ENCODE measurements at places on chromosomes 12 and 14. TPM values are rescaled to one million over a fixed set of nuclear protein-coding genes. Genes with fewer than 3 reads are reported as not detected.

DNA sequence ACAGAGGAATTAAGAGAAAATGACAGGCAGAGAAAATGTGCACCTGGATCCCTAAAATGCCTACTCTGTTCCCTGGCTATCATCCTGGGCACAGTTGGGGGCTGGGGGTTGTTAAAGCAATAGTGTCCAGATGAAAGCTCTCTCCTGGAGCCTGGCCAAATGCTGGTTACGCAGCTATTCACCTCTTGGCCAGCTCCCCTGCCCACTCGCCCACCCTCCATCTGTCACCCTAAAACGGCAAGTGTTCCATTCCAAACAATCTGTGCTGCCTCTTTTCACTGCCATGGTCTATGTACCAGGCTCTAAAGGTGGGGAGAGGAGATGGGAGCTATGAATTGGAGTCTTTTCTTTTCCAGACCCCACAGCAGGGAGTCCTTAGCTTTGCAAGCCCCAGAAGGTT lies 24.7 kb upstream of the NPFF start:
- H3K27me3 ChIP-seq: no peaks in the 10 kb centered on the region
- no peak for DNase-seq
- no peak overlapping the region for H3K27ac ChIP-seq
- peaks cover 68% of the 10 kb centered on the region for H3K36me3 ChIP-seq
- H3K4me3 ChIP-seq: no peak overlapping the region
- H3K4me1 ChIP-seq: no peaks in the 10 kb centered on the region

DNA sequence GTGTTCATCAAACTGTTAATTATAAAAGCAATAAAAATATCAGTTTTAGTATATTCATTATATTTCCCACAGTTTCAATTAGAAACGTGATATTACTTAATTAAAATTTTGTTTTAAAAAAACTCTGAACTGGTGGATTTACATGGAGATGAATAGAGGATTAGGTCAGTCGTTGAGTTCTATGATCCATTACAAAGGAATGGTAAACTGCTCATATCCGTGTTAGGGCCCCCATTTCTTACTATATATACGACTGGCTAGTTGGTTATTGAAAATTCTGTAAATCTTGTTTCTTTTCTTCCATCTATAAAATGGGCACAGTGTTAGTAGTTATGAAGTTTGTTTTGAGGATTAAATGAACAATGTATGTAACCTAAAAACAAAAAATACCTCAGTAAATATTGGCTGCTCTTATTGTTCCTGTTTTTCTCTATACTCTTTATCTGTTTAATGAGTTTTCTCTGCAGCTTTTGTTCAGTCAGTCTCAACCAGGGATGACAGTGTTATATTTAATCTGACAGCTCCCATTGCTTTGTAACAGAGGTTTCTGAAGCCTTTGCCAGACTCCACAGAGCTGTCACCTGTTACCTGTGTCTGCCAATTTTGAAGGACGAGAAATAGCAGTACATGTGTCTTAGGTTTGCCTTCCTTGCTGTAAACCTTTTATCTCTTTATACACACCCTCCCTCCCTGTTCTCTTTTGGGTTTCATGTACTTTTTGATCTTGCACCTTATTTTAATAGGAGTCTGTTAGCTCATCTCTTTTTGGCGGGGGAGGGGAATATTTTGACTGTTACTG lies 41.5 kb downstream of the FRS2 start:
- DNase-seq: no peak
- no peak overlapping the region for H3K4me3 ChIP-seq
- no peak overlapping the region for H3K27ac ChIP-seq
- no peaks in the 10 kb centered on the region for H3K27me3 ChIP-seq
- peaks cover 88% of the 10 kb centered on the region for H3K4me1 ChIP-seq
- no peaks in the 10 kb centered on the region for H3K36me3 ChIP-seq

DNA sequence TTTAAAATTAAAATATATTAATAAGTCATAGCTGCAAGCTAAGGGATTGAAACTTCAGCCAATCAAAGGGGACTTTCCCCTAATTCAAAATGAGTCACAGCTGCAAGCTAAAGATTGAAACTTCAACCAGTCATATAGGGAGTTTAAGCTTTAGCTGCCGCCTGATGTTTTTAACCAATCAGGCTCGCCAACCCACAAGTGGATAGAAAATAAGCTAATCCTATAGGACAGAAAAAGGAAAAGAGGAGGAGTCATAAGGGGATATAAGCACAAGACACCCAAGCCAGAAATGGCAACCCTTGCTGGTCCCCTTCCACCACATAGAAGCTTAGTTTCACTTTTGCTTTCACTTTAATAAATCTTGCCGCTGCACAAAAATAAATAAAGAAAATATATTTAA lies 1154.6 kb downstream of the GALC start:
- H3K27me3 ChIP-seq: no peaks in the 10 kb centered on the region
- no peaks in the 10 kb centered on the region for H3K4me1 ChIP-seq
- H3K4me3 ChIP-seq: no peak overlapping the region
- H3K36me3 ChIP-seq: no peaks in the 10 kb centered on the region

GRCh38 chr12:121581686-121582429 lies 1.0 kb upstream of the KDM2B start:
- H3K27me3 ChIP-seq: no peaks in the 10 kb centered on the region
- peak overlapping the region; percentile 85 for H3K27ac ChIP-seq
- no peak for DNase-seq

GRCh38 chr12:21553329-21553675 lies 27.2 kb downstream of the SPX start:
- H3K27ac ChIP-seq: no peak overlapping the region
- no peaks in the 10 kb centered on the region for H3K4me1 ChIP-seq
- H3K27me3 ChIP-seq: no peaks in the 10 kb centered on the region
- no peak for DNase-seq

GRCh38 chr14:50357124-50357523 lies 39.6 kb downstream of the CDKL1 start:
- DNase-seq: no peak
- peaks cover 15% of the 10 kb centered on the region for H3K4me1 ChIP-seq
- peaks cover 10% of the 10 kb centered on the region for H3K36me3 ChIP-seq
- H3K27me3 ChIP-seq: no peaks in the 10 kb centered on the region
- no peak overlapping the region for H3K4me3 ChIP-seq

GRCh38 chr12:120081641-120082040 lies 34.9 kb downstream of the RAB35 start:
- H3K36me3 ChIP-seq: no peaks in the 10 kb centered on the region
- no peak for DNase-seq
- no peaks in the 10 kb centered on the region for H3K27me3 ChIP-seq
- H3K4me1 ChIP-seq: peaks cover 4% of the 10 kb centered on the region
- H3K4me3 ChIP-seq: no peak overlapping the region

DNA sequence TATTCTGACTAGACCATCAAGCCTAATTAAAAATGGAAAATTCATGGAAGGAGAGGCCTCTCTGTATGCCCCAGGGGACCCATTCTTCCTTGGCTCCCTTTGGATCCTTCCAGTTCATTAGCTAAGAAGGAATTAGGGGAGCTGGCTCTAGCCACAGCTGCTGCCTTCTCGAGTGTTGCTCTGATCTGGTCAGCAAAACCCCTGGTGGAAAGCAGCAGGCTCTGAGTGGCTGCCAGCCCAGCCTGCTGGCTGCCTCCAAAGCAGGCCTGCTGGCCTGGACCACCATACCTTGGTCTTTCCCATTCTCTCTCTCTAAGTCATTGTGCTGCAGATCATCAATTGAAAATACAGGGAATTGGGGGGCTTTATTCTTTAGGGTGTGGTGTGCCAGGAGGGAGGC lies 29.0 kb upstream of the AKAP6 start:
- no peaks in the 10 kb centered on the region for H3K27me3 ChIP-seq
- no peaks in the 10 kb centered on the region for H3K4me1 ChIP-seq
- no peaks in the 10 kb centered on the region for H3K36me3 ChIP-seq
- no peak overlapping the region for H3K4me3 ChIP-seq
- H3K27ac ChIP-seq: no peak overlapping the region

- H3K4me3 ChIP-seq: no peak overlapping the region
- H3K27me3 ChIP-seq: no peaks in the 10 kb centered on the region
- peak; percentile 33 for DNase-seq
- peaks cover 6% of the 10 kb centered on the region for H3K36me3 ChIP-seq
These were observed 295.7 kb upstream of the FKBP4 start for GRCh38 chr12:2498964-2499500.

- H3K27ac ChIP-seq: no peak overlapping the region
- H3K27me3 ChIP-seq: peaks cover 87% of the 10 kb centered on the region
- peaks cover 16% of the 10 kb centered on the region for H3K4me1 ChIP-seq
These were observed 6.4 kb upstream of the TBX5 start for GRCh38 chr12:114412307-114412706.

Gene FAM186B
- total RNA-seq: 0.16 TPM

Gene TBX5
- not detected for total RNA-seq

Gene TSPAN11
- total RNA-seq: 18.9 TPM

Gene LRP6
- 42.8 TPM for total RNA-seq

Data from sigmoid colon (tissue), 7 donors.